T-helper 22 cell (primary cell): ENCODE measurements at places on chromosomes 2 and 18.

GRCh38 chr18:13640266-13640860 lies 86.0 kb downstream of the FAM210A start:
- no peak for DNase-seq

DNA sequence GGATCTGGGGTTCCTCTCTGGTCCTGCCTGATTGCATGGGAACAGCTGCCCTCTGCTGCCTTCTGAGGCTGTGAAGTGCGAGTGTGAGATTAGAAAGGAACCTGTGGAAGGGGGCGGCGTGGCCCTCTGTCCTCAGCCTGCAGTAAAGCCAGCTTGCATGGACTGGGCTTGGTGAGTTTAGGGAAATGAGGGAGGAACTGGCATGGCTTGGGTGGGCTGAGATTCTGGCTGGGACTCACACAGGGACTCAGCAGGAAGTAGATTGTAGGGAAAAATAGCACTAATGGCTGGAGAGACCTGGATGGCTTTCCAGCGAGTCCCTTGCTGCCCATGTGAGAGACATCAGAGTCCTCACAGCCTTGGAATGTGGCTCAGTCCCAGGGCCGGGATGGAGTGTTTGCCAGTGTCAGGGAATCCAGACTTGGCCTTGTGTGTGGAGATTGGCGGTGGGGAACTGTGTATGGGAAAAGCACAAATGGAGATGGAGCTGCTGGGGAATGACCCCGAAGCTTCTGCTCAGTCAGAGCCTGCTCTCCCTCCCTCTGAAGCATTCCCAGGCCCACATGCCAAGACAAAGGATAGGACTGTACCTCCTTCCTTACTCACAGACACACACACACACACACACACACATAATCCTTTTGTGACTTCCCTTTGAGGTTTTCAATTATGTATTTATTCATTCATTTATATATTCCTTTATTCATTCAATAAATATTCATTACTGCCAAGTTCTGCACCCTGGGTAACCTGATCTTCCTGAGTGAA lies 115.4 kb downstream of the ACAA2 start:
- no peak for DNase-seq

GRCh38 chr2:238846628-238847418 lies 1.1 kb upstream of the TWIST2 start:
- no peak for DNase-seq

DNA sequence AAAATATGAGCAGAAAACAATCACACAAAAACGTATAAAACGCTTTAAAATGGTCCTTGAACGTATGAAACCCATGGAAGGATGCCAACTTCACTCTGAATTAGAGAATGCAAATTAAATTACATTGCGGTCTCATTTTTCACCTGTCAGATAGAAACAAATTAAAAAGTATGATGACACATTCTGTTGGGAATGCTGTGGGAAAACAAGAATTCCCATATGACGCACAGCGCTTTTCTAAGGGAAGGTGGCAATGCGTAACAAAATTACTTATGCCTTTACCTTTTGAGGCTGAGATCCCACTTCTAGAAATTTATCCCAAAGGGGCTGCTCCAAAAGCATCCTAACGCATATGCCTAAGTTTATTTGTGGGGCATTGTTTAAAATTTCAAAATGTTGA lies 3.8 kb upstream of the RPS7 start:
- DNase-seq = no peak

DNA sequence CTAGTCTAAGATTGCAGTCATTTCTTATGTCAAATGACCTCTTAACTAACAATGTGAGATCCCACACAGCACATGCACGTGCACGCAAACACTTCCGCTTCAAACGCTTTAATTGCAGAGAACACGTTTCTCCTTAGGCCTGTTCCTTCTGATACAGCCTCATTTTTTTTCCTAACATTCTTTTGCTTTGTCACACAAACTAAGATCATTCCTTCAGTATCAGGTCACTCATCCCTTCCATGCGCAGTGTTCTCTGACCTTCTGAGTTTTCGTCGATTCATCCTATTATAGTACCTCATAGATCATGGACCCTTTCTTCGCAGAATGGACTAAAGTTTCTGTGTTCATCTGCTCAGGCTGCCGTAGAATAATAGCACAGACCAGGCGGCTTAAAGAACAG lies 327.1 kb upstream of the CDH19 start:
- no peak for DNase-seq

DNA sequence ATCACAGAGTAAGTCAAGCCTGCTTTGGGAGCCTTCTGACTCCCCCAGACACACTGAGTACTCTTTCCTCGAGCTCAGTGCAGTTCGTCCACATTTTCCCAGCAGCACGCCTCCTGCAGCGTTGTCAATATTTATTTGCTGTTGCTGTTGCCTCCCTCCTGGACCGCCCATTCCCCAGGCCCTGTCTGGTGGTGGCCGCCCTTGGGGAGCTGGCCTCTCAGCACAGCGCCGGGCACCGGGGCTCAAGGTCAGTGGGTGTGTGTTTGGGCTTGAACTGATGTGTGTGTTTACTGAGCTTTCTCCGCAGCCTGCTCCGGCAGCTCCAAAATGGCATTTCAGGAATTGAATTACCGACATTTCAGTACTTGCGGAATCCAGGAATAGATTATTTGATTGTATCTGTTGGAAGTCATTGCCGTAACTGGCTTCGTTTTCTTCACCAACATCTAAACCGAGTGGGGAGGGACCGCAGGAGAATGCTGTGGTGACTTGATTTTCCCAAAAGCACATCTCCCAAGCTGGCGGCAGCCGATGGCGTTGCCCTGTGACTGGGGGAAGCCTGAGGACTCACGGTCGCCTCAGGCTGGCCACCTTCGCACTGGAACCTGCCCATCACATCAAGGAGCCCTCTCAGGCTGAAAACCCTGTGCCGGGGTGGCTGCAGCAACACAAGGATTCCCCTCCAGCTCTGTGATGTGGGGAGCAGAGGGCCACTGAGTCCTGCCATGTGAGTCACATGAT lies 66.0 kb downstream of the HPCAL1 start:
- DNase-seq = no peak

DNA sequence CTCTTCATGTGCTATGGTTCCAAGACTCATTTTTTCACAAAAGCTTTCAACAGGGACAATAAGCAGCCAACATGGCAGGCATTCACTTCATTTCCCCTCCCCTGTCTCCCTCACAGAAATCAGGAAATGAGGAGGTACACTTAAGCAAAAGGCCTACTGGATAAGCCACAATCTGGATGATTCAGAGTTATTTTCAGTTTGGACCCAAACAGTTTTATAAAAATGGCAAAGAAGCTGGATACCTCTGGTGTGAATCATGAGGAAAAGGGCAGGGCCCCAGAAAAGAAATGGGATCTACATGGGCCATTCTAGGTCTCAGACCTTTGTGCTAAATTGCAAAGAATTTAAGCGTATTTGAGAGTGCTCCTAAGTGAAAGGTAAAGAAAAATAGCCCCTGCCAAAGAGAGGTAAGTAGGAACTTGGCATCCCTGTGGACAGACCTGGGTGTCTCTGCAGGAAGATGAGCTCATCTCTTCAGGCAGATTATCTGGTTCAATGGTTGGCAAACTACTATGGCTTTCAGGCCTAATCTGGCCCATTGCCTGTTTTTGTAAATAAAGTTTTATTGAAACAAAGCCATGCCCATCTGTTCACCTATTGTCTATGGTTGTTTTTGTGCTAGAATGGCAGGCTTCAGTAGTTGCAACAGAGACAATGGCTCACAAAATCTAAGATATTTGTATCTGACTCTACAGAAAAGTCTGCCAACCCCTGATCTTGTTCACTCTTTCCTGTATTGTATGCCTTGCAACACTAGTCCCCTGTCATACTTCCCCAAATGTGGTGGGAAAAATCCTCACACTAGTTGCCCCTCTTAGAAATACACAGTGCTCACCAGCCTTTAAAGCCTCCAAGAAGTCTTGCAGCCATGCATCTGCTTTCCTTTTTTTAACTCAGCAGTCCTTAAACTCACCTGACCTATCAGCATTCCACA lies 315.0 kb downstream of the ALK start:
- DNase-seq = no peak

- DNase-seq = no peak
Measured at GRCh38 chr2:19367326-19367725, 8.9 kb upstream of the OSR1 start.

DNA sequence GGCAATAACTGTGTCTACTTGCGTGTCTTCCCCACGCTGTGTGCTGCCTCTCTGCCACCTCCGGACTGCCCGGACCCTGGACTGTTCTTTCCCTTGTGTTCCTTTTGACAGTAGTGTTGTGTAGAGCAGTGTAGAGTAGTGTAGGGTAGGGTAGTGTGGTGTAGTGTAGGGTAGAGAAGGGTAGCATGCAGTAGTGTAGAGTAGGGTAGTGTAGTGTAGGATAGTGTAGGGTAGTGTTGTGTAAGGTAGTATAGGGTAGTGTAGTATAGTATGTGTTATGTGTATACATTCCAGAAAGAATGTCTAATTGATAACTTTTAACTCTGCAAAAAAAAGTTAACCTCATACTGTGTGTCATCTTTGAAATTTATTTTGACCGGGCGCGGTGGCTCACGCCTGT lies 49.7 kb upstream of the ZNF236 start:
- DNase-seq = no peak
